ENCODE measurements at places on chromosomes 4 and X.

- no peak for DNase-seq
Measured at GRCh38 chrX:153779891-153780677, 757 bp upstream of the SRPK3 start.

- DNase-seq: peak; percentile 4
Measured at GRCh38 chr4:27366104-27366823, 505.6 kb downstream of the STIM2 start.

DNA sequence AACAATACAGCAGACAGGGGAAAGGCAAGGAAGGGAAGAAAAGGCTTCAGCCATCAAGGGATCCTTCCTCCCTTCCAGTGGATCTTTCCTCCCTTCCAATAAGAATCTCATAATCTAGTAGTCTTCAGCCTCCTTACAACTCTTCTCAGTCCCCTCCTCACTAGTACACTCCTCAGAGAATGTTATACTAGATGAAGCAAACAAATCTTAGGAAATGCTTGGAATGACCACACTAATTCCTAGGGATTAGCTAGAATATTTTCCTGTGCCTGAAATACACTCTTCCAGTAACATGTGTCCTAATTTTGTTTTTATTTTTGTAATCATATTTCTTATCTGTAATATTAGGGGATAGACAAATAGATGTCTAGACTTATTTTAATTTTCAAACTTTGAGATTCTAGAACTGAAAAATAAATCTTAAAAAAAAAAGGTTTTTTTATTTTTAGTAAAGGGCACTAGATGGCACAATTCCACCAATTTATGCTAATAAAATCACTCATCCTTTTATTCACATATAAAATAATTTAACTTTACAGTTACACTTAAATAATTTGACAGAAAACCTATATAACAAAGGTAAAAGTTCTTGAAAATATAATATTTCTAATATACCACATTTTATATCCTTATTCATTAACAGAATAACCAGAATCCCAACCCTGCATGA, 7.0 kb upstream of the STPG2 start:
- no peak for DNase-seq

DNA sequence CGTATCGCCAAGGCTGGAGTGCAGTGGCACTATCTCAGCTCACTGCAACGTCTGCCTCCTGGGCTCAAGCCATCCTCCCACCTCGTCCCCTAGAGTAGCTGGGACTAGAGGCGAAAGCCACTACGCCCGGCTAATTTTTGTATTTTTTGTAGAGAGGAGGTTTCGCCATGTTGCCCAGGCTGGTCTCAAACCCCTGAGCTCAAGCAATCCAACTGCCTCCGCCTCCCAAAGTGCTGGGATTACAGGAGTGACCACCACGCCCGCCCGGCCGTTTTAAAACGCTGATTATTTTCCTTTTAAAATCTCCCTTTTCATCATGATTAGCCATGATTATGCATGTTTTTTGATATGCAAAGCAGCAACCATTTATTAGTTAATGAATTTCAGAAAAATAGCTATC, 2.2 kb downstream of the N4BP2 start:
- DNase-seq: no peak

DNA sequence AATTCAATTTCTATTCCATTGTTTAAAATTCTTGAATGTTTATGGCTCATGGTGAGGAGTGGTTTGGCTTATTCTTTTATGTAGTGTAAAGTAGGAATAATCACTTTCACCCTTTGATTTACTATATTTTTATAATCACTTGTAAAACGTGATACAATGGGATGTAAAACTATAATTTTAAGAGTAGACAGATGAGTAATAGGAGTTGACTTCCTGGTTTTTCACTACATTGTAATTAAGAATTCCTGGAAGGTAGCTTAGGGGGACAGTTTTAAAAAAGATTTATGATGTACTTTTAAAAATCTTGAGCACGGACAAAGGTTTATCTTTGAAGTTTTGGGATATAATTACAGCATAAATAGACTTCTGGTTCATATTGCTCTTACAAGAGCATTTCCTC, 65.3 kb downstream of the PDGFC start:
- no peak for DNase-seq

DNA sequence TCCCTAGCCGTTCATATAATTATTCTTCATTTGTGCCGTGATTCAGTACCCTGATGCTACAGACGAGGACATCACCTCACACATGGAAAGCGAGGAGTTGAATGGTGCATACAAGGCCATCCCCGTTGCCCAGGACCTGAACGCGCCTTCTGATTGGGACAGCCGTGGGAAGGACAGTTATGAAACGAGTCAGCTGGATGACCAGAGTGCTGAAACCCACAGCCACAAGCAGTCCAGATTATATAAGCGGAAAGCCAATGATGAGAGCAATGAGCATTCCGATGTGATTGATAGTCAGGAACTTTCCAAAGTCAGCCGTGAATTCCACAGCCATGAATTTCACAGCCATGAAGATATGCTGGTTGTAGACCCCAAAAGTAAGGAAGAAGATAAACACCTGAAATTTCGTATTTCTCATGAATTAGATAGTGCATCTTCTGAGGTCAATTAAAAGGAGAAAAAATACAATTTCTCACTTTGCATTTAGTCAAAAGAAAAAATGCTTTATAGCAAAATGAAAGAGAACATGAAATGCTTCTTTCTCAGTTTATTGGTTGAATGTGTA, 7.0 kb downstream of the SPP1 start:
- DNase-seq: no peak

DNA sequence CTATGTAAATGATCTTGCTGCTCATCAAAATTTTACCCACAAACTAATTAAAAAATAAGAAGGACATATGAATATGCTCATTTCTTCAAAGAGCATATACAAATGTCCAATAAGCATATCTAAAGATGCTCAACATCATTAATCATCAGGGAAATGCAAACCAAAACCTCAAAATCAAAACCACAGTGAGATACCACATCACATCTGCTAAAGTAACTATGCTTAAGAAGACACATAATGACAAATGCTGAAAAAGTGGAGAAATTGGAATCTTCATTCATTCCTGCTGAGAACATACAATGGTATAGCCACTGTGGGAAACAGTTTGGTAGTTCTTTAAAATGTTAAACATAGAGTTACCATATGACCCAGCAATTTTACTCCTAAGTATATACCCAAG, 81.9 kb downstream of the AFF2 start:
- no peak for DNase-seq

GRCh38 chr4:103634236-103634635, 85.5 kb downstream of the TACR3 start:
- peak; percentile 5 for DNase-seq

DNA sequence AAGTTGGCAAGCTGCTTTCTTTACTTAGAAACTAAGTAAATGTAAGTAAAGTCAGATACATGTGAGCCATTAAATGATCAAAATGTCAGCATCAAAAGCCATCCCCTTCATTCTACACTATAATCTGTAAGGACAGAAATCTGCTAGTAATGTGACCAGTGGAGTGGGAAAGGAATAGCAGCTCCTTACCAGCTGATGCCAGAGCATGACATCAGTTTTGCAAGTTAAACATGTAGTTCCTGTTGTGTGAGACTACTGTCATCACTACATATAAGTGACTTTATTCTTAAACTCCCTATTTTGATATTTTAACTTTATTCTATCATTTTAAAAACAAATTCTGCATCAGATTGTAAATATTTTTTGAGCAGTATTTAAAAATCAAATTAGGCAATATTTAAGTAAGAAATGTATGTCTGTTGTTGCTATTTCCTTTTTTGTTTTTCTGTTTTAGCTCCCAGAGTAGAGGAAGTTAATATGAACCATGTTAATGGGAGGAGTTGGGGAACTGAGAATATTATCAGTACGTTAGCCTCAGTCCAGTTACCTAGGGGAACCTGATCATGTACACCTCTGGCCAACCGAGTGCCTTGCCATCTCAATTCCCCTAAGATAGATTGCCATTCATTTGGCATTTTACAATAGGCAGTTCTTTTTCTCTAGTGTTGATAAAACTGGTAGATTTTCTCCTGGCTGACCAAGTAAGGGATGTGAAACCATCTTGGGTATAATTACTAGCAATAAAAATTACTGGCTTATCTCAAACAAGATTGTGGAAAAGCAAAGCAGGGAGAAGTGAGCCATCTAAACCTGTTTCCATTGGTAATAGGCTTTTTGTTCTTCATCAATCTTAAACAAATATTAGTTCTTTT, 34.7 kb downstream of the CCNI start:
- DNase-seq: no peak

DNA sequence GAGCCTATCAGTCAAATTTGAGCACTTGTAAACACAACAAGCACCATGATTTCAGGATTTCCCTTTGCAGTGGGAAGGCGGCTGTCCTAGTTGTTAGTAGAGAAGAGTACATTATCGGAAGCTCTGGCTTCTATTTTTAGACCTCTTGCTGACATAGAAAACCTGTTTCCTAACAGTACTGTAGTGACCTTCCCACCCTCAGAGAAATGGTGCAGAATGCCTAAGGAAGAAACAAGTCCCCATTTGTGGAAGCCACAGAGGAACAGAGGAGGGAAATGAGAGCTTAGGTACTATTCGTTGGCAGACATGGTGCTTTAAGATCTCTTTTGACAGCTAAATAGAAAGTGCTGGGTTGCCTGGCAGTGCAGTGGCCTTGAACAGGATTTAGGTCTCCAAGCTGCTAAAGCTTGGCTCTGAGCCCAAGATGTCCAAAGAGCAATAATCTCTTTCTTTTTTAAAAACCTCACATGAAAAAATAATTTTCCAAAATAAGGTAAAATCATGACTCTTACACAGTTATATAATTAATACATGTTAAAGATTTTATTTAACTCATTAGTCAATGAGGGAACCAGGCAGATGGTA, 24.9 kb downstream of the GLRA2 start:
- no peak for DNase-seq

DNA sequence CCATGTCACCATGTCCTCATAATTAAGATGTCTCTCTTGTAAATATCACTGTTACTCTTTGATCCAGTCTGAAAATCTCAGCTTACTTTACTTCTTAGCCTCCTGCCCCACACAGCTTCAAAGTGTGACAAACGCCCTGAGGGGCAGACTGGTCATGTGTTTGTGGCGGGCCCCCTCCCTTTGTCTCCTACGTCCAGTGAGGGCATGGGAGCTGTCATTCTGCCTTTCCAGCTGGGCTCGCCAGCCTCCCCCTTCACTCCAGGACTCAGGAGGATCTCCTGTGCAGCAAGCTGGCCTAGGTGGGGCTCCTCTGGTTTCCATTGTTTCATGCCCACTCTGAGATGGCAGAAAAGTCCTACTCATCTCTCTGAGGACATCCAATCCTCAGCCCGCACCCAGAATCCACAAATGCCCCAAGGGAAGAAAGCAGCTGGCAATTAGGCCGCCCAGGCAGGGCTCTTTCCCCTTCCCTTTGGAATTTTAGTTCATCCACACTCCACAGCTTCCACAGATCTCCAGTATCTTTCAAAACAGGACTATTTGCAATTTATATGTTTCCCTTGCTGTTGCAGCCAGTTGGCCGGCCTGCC, 86.4 kb upstream of the C4orf50 start:
- DNase-seq: no peak

DNA sequence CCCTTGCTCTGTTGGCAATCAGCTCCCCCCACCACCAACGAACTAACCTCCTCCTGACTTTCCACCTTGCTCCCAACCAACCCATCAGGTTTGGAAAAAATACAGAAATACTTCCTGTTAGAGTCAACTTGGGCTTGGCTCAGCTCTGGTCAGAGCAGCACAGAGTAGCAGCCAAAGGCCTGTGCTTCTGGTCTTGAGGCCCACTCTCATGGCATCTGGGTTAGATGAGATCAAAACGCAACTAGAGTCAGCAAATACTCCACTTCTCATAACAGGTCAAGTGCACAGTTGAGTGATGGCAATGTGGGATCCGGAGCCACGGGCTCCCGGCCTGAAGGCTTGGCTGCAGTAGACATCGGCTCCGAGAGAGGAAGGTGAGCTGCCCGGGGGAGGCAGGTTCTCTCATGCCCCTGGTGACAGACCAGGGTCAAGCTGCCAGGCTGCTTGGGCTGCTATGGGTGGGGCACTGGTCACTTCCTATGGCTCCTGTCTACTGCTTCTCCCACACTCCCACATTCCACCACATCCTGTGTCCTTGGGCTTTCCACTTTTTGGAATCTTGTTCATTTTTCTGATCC, 34.8 kb downstream of the ZNF185 start:
- DNase-seq: no peak

- no peak for DNase-seq
Measured at GRCh38 chrX:137747244-137748043, 181.5 kb downstream of the ZIC3 start.

DNA sequence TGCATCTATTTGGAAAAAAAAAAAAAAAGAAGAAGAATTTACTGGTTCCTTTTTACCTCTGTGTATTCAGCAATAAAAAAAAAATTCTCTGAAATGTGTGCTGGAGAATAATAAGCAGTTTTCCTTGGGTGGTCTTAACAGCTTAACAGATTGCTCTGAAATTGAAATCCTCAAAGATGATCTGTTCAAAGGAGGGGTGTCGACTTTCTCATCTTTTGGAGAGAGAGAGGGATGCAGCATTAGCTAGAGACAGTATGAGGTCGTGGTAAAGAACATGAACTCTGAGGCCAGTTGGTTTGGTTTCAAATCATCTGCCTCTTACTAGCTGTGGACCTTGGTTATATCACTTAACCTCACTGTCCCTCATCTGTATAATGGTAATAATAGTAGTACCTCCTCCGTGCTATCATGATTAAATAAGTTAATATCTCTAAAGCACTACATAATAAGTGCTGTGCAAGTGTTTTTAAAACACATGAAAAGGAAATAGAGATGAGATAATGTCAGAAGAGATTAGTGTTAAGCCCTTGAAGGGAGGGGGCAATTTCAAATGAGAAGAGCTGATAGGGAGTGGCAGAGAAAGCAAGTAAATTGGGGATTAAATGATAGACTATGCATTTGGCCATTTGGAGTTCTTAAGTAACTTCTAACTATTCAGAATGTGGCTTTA, 109.9 kb upstream of the LIMCH1 start:
- no peak for DNase-seq

- DNase-seq: no peak
Measured at GRCh38 chr4:82522472-82522871, 39.3 kb downstream of the TMEM150C start.

- no peak for DNase-seq
Measured at GRCh38 chr4:138438608-138439007, 196.5 kb upstream of the SLC7A11 start.

- DNase-seq: no peak
Measured at GRCh38 chr4:10089346-10089745, 27.3 kb downstream of the WDR1 start.

- no peak for DNase-seq
Measured at GRCh38 chr4:87559090-87559837, 30.1 kb upstream of the SPARCL1 start.

- no peak for DNase-seq
Measured at GRCh38 chr4:8723222-8723980, 130.8 kb downstream of the CPZ start.

- DNase-seq: no peak
Measured at GRCh38 chr4:181659202-181659601, 584.0 kb upstream of the TENM3 start.

- DNase-seq: no peak
Measured at GRCh38 chr4:56683455-56683854, 2.4 kb upstream of the HOPX start.

DNA sequence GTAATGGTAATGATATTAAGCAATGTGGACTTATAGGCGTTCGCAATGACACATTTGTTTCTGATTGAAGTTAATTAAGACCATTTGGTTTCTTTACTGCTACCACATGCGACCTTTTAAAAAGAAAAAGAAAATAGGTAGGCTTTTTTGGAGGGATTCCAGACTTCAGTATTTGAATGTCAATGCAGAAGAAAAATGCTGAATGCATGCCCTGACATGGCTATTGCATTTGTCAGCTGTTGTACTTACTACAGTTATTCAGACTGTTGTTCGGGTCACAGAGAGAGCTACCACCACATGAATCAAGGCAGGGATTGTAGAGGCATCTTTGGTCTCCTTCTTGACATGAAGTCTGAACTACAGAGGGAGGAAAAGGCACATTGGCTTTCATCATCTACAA, 163.7 kb downstream of the CORIN start:
- DNase-seq: no peak

Measured in urothelium cell line (cell line).